ENCODE measurements at places on chromosomes 6 and 20.
A peak's percentile ranks its signal among the peaks of the same experiment; 100 is the strongest.

DNA sequence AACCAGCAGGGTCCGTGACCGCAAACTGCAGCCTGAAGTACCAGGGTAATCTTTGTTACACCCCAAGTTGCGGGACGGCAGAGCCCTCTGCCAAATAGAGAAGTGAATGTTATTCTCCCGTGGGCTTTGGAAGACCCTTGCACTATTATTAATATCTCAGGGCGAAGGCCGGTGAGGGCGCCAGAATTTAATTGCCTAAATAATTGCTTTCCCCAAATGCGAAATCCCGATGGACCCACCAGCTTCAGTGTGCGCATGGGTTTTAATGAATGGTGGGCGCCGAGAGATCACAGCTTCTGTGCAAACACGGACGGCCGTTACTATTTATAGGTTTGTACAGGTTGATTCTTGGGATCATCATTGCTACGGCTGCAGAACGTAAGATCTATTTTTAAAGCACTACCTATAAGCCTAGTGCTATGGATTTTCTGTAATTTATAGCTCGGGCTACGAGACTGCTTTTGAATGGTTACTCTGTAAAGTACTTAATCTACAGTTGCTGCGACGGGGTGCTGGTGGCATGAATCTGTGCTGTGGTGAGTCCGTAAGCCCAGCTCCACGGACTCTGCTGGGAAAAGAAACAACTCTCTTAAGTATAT, 15.2 kb upstream of the PHACTR3 start:
- no peak for DNase-seq

DNA sequence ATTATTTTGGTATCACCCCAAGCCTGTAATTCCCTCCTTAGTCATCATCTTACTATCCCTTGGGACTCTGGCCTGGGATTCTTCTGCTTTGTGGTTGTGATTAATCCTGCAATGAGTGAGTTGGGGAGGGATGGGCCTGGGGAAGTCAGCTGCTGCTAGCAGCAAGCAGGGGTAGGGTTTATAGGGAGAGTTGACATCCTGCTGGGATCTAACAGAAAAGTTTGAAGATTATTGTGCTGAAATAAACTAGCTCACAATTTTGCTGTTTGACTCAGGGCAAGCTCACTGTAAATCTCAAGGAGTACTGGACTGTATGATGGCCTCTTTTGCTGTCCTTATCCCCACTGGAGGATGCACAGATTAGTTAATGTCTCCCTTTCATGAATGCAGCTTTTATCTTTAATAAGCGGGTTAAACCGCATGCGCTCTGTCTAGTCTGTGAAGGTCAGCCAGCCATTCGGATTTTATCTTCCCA, 83.4 kb downstream of the JARID2 start:
- no peak for DNase-seq

GRCh38 chr6:39195792-39196385, 33.4 kb downstream of the KCNK5 start:
- no peak for DNase-seq

- no peak for DNase-seq
Measured at GRCh38 chr6:11223286-11223864, 9.1 kb downstream of the NEDD9 start.

GRCh38 chr6:106114492-106114891, 28.4 kb downstream of the PRDM1 start:
- no peak for DNase-seq

- no peak for DNase-seq
Measured at GRCh38 chr6:149694921-149695320, 23.0 kb downstream of the LATS1 start.

DNA sequence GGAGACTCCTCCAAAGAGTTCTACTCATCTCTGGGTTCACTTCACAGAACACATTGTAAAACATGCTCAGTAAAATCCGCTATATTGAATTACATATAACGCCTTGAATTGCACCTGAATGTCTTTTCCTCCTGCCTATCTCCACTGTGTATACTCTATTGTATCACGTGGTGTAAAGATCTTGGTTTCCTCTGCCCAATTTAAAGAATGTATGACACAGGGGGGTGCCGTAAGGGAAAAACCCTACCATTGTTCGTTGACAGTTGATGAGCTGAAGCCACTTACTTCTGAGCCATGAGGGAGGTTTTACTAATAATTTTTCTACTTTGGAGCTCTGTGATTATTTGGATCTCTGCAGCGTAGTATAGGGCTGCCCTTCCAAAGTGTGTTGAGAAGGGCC, 6.0 kb downstream of the ASF1A start:
- DNase-seq = no peak

DNA sequence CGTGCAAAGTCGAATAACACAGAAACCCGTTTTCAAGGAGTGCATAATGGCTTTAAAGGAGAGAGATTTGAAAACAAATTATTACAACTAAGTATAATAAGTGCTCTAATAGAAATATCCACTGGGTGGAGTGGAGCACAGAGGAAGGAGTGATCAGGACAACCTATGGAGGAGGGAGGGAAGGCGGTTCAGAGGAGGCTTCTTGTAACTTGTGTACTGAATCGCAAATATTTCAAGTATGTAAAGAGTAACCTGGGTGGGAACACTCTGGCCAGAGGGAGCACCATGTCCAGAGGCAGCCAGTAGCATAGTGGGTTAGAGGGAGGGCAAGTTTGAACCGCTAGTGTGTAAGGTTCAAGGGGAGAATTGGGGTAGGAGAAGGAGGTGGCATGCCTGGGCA, 21.6 kb upstream of the TNFAIP3 start:
- peak; percentile 31 for DNase-seq

DNA sequence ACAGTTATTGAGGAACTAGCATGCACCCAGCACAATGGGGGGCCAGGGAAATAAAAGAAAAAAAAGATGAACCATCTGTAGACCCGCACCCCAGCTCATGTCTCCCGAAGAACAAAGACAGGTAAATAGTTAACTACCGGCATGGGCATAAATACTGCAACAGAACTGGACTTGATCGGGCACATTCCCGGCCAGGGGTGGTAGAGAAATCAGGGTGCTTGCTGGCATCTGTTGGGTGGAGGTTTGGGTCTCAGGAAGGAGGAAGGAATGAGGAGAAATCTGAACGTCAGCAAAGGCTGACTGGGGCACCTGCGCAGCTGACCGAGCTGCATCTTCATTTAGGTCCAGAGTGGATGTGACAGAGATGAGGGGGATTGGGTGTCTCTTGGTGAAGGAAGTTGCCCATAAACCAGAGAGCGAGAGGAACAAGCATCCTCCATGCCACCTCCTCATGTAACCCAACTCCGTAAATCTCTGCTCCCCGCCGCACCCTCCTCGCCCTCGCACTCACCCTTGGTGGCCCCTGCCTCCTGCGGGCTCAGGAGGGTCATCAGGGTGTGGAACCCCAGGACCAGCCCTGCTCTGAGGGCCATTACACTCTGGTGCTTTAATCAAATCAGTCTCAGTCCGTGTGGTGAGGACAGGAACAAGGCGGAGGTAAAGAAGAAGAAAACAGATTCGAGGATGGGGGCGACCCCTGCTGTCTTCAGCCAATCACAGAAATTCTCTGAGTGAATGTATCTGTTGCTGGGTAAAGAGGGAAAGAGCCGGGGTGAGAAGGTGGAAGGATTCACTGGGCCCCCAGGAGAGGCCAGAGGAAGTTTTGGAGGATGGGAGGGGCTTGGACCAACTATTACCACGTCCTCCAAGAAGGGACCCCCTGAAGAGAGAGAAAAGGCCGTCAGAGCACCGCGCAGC, at the start of gene HLA-DOA:
TSS of gene HLA-DOA (minus strand) at position 648 of the 918 bp plus-strand sequence.
- no peak for DNase-seq

GRCh38 chr6:169896826-169897456, 145.5 kb downstream of the ERMARD start:
- no peak for DNase-seq

DNA sequence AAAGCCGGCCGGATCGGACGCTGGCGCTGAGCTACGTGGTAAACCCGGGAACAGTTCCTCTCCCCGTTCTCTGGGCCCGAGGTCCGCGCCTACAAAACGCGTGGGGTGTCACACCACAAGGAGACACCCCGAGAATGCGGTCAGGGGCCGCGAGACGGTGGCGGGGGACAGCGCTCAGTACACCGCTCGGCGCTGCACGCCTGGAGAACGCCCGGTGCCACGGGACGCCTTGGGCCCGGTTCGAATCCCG, 670 bp downstream of the NCOA5 start:
- DNase-seq = peak; percentile 42

GRCh38 chr6:53523511-53524454, 21.1 kb downstream of the GCLC start:
- no peak for DNase-seq

DNA sequence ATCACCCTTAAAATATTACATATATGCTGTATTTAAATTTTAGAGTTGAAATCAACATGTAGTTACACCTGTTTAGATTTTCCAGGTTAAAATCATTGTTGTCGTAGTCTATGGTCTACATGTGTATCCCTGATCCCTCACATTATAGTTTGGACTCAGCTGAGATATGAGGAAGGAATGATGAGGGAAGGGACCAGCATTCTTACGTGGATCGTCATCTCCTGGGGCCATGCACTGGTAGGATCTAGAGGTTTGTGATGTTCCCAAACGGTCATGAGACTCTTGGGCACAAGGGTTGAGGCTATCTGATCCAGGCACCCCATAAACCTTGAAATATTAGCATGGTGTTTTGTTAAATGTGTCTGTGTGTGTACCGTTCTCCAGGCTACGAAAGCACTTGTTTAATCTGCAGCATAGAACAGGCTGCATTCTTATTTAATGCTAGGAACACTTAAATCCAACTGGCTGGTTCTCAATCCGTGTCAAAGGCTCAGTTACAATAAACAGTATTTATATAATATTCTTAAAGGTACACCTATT, 55.4 kb downstream of the IPCEF1 start:
- no peak for DNase-seq

DNA sequence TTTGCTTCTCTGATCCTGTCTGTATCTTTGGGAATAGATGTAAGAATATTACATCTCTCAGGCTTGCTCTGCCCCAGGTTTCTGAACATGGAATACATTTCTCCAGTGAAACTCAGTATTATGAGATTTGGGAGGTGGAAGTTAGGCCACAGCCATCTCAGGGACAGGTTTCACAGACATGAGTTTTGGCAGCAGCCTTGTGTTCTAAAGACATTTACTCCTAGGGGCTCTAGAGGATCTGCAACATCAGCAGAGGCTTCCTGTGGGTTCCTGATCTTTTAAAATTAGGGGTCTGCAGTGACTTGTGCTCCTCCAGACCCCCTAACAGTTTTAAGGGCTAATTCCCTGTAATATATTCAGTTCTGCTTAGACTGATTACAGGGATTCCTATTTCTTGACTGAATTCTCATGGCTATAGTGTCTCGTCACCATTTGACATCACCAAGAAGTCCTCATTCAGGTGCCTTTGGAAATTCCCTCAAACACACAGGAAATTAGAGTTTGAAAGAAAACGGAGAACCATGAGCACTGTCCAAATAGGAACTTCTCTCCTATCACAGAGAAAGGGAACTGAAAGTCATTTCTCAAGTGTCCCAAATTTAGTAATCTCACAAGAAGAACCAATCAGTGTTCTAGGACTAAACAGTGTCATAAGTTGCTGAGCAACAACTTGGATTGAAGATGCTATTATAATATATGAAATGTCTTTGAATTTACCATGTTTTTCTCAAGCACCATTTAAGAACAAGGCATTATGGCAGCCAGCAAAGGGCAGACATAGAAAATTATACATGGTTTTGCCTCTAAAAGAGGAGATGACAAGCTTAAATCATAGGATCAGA, 2.5 kb upstream of the HLA-DRA start:
- DNase-seq = peak; percentile 91

DNA sequence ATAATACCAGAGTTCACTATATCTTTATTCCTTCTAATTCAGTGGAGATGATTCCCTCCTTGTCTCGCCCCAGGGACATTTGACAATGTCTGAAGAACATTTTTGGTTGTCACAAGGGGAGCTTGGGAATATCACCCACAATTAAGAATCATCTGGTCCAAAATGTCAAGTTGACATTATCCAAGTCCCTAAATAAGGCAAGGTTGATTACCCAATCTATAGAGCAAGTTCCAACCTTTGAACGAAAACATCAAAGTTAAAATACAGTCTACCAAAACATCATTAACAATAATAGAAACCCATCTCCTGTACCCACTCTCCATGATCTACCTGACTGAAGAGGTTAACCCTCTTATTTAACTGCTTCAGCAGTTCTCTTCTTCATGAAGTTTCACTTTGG, 15.6 kb downstream of the DEK start:
- DNase-seq = no peak

- DNase-seq = no peak
Measured at GRCh38 chr6:52426667-52427066, 6.5 kb downstream of the EFHC1 start.

All from AML-193 (cell line).